ENCODE measurements at places on chromosomes 7 and 10. TPM values are rescaled to one million over a fixed set of nuclear protein-coding genes. Genes with fewer than 3 reads are reported as not detected.

The VWA2 gene
- total RNA-seq, result not detected

The SPACDR gene
- 0.41 TPM for total RNA-seq

The KIF5B gene
- total RNA-seq, result 89.8 TPM

The OPN1SW gene
- not detected for total RNA-seq

The ZNF239 gene
- 8.9 TPM for total RNA-seq

The MET gene
- 1.1 TPM for total RNA-seq

The TMEM26 gene
- not detected for total RNA-seq

The EGFR gene
- total RNA-seq, result 0.11 TPM

The SDK1 gene
- total RNA-seq, result 0.05 TPM

The TEX47 gene
- total RNA-seq, result not detected

The PANK1 gene
- total RNA-seq, result 2.7 TPM

The TAS2R4 gene
- 0.42 TPM for total RNA-seq

The STOX1 gene
- total RNA-seq, result 0.94 TPM

The HTR5A gene
- total RNA-seq, result not detected

The ANKRD61 gene
- total RNA-seq, result 0.16 TPM
